ENCODE measurements at places on chromosomes 6 and 20.

DNA sequence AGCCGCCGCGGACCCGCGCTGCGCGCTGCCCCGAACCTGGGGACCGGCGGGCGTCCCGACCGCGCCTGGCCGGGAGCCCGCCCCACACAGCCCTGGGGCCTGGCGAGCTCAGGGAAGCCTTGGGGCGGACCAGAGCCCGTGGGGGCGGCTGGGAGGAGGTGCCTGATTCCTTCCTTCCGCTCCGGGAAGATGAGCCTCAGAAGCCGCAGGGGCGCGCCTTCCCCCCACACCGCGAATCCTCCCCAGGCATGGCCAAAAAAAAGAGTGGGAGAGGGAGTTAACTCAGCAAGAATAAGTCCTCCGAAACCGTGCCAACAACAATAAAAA, at the start of gene CBLN4:
CBLN4 (minus strand) TSS at position 131 of the 327 bp plus-strand sequence. CDS start 1,348 bp downstream, outside the sequence.
- no peak for DNase-seq

DNA sequence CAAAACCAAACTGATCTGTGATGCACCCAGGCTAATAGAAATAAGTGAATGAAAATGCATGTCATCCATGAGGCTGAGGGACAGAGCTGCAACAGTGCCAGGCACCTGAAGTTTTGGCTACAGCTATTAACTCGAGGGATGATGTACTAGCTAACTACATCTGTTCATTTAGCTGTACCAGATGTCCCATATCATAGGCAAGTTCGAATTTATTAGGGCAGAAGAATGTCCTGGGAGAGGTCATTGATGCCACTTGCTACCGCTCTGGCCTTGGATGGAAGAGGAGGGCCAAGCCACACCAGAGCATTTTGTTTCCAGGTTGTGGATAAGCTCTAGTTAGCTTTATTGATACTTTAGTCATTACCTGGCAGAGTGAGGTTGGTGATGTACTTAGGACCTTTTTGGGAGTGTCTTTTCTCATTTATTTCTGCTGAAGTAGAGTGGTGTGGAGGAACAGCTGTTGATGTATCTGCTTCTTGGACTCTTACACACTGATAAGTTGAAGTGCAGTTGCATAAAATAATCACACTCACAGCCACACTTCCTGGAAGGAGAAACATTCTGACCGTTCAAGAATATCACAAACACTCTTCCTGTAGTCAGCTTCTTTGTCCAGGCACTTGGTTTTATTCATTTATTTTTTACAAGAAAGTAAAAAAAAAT, 8.2 kb downstream of the ZFAND3 start:
- no peak for DNase-seq

DNA sequence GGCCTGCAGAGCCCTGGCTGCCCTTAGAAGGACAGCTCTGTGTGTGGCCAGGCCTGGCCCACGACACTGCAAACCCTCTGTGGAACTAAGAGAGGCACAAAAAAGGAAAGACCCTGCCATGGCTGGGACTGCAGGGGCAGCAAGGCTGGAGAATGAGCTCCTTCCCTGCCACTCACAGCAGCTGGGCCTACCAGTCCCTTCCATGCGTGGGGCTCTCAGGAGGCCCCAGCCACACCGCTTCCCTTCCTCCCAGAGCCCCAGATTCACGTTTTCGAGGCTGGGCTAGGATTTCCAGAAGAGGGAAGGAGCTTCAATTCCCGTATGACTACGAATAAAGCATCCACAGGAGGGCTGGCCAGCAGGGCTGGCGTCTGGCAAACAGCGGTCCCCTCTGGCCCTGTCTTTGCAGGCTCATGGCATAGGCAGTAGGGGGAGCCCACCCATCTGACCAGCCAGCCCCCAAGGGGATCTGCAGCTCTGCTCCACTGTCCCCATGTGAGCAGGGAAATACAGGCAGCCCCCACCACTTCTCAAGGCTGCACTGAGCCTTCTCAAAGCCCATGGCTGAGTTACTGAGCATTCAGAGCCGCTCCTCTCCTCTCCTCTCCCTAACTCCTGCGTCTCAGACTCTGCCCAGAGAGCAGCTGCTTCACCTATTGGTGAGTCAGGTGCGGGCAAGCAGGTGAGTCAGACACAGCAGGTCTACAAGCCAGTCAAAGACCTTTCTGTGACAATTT, 53.1 kb downstream of the NINL start:
- DNase-seq: no peak

- DNase-seq: peak; percentile 75
These were observed 512.8 kb upstream of the JARID2 start for GRCh38 chr6:14732844-14733757.

GRCh38 chr6:129590408-129591022, 119.5 kb downstream of the ARHGAP18 start:
- peak; percentile 93 for DNase-seq
